ENCODE measurements at places on chromosomes 2 and 18. TPM values are rescaled to one million over a fixed set of nuclear protein-coding genes. Genes with fewer than 3 reads are reported as not detected.

DNA sequence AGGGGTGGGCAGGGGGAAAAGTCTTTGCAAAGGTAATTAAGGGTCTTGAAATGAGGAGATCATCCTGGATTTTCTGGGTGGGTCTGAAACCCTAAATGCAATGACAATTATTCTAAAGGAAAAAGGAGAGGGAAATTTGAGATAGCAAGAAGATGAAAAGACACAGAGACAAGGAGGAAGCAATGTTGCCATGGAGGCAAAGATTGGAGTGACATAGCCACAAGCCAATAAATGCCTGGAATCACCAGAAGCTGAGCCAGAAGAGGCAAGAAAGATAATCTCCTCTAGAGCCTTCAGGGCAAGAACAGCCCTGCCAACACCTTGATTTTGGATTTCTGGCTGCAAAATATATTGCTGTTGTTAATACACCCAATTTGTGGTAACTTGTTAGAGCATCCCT lies 1246.3 kb upstream of the PIK3C3 start:
- no peak for DNase-seq

The CFAP53 gene
- polyA plus RNA-seq, result 4.2 TPM

DNA sequence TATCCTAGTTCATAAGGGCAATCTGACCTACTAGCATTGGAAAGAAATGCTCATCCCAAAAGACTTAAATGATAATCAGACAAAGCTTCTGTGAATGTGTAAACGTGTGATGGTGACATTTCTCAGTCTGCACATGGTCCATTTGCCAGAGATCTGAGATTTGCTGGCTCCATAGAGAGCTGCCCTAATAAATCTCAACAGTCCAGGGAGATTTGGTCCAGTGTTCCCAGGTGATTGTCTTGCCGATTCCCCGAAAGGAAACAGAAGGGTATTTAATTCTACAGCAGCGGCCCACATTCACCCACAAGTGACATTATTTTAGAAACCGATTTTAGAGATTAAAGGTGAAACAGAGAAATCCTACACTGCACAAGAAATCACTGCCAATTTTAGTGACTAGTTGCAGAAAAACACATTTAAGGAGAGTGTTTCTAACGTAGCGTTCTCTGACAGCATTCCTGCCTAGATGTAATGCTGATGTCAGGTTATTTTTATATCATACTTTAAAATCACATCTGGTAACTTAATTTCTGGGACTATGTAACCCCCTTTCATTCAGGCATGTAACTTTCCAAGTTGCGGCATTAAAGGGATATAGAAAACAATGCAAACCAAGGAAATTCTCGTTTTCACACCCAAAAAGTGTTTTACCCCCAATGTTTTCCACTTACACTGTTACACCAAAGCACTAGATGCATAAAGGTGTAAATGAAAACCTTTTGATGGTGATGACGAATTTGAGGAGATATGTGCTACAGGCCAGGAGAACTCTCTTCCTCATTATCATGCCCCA lies 231.9 kb upstream of the FN1 start:
- DNase-seq, result no peak

The GRP gene
- 0.50 TPM for polyA plus RNA-seq

DNA sequence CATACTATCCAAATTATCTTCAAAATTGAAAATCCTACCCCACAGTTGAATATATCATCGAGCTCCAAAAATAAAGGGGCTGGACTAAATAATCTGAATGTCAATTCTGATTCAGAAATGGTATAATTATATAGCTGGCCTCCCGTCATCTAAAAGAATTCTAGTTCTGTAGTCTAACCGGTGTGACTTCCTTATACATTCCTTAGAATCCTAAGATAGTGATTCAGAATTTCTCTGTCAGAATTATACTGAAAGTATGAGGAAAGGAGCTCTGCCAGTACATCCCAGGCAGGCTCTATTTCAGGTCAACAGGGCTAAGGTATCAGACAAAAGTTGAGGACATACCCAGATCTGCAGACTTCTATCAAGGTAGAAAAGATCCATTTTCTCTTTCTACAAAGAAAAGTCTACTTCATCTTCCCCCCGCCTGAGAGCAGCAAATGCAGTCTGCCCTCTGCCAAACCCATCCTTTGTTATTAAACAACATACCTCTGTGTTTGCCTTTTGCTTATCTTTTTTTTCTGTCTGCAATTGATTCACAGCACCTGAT lies 128.5 kb downstream of the METTL4 start:
- no peak for DNase-seq

Data from left kidney (tissue), 8 donors.